AG09319 (cell line): ENCODE measurements at places on chromosomes 1 and 21.

- no peak for DNase-seq
These were observed 6.4 kb downstream of the ADARB1 start for GRCh38 chr21:45080639-45081414.

- DNase-seq: no peak
These were observed 23.8 kb downstream of the RIMS3 start for GRCh38 chr1:40641601-40642242.

GRCh38 chr1:241985787-241986186, 13.1 kb downstream of the MAP1LC3C start:
- no peak for DNase-seq

DNA sequence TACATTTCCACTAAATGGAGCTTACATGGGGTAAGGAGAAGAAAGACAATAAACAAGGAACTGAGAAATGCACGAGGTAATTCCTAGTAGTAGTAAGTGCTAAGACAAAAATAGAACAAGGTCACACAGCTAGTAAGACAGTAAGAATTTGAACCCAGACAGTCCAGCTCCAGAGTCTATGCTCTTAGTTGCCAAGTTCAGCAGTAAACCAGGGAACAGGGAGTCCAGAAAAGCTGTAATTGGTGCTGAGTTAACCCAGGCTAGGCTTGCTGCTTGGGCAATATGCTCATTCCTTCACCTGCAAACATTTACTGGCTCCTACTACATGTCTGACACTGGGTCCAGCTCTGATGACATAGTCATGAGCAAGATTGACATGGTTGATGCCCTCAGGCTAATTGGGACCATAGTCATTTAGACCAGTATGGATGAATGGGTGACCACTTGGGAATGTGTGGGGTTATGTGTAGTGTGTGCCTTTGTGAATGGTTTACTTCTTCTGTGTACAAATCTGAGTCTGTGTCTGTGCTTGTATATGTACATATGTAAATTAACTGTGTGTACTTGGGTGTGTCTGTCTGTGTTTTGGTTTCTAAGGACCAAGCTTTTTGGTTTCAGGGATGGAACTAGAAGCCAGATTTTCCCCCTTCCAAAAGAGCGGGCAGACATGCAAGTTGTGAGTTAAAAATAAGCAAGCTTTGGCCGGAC, 2.0 kb downstream of the GPX7 start:
- no peak for DNase-seq

GRCh38 chr1:229117664-229118300, 153.1 kb upstream of the RAB4A start:
- DNase-seq: no peak

GRCh38 chr1:28058168-28058567, 30.2 kb downstream of the EYA3 start:
- DNase-seq: no peak

- no peak for DNase-seq
These were observed 16.6 kb downstream of the DNAJC16 start for GRCh38 chr1:15543251-15543588.

DNA sequence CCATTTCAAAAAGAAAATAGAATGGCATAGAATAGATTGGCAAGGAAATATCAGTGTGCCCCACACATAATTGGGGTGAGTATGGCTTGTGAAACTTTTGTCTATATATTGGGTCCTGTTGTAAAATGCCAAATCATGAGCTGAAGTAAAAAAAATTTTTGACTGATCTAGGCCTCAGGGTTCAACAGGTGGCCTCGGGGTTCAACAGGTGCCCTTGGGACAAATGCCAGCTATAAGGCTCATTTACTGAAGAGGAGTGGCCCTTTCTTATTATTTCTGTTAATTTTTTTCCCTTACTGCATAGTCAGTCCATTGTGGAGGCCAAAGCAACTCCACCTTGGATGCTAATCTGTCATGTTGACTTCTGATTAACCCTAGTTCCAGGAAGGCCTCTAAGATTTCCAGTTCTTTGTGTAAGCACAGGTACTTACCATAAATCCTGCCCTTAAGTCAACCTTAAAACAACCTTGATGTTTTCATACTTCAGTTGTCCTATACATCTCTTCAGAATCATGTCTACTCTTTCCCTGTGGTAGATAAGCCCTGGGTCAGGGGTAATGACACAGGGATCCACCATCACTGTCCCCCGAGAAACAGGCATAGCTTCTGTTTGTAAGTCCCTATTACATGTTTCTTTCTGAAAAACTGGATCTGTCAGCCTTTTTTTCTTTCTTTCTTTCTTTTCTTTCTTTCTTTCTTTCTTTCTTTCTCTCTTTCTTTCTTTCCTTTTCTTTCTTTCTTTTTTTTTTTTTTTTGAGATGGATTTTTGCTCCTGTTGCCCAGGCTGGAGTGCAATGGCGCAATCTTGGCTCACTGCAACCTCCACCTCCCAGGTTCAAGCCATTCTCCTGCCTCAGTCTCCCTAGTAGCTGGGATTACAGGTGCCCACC, 16.6 kb upstream of the KDF1 start:
- no peak for DNase-seq

DNA sequence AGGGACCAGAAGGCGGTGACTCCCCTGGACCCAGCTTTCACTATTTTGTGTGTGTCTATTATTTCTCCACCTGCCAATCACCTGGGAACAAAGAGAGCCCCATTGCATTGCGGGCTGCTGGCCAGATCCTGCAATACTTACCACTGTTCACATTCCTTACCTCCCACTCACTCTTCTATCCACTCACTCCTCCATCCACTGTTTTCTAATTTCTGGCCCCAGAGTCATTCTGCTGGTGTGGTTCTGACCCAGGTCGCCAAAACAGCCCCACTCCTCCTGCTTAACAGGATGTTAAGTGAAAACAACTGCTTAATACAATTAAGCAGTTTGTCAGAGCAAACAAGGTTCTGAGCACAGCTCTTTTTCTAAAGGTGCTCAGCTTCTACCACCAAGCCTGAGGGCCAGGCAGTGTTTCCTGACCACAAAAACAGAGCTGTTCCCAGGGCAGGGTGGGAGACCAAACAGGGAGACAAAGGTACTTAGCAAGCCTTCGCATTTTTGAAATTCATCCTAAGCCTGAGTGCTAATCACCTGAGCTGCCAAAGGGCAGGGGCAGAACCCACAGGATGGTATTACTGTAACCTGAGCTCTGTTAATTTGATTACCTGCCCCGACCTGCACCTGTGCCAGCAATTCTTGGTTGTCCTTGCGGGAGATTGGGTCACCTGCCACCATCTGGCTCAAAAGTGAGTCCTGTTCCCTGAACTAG, 38.5 kb upstream of the EFCAB14 start:
- no peak for DNase-seq

DNA sequence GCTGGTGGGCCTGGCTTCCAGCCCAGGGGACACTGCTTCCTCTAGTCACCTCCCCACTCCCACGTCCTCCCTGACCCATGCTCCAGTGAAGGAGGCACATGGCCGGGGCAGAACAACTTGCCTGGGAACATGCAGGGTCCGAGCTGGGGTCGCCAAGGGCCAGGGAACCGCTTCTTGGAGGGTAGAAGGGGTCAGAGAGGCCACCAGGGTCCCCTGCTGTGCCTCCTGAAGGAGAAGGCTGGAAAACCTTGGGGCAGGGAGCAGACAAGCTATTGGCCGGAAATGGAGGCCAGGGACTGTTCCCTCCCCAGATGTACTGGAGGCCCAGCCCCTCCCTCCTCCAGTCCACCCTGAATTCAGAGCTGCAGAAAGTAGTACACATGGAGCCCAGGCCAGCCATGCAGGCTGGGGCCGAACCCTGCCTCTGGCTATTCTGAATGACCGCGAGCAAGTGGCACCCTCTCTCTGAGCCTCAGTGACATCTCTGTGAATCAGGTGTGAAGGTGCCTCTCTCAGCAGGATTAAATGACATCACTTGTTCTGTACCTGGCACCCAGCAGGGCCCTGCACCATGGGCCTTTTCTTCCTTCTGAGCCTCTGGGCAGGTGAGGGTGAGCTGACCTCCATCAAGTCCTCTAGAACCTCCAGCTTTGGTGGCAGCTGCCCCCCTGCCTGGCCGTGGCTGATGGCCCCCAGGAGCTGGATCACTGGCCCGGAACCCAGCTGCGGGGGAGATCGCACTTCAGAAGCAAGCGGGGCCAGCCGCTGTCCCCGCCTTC, 15.7 kb downstream of the SPOCD1 start:
- no peak for DNase-seq

DNA sequence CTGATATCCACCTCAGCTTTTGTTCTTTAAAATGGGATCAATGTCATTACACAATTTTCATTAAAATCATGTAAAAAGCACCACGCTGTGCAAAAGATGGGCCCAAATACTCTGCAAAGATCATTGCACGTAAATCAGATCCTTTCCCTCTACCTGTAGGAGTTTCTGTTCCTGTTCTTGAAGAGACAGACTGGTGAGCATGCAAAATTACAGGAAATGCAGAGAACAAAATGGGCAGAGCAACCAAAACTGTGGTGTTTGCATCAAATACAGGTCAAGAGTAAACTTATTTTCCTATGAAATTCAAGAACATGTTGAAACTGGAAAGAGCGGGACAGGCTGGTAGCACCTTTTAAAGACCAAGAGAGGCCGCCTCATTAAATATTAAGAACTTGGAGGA, 294.9 kb upstream of the ADGRL2 start:
- no peak for DNase-seq

DNA sequence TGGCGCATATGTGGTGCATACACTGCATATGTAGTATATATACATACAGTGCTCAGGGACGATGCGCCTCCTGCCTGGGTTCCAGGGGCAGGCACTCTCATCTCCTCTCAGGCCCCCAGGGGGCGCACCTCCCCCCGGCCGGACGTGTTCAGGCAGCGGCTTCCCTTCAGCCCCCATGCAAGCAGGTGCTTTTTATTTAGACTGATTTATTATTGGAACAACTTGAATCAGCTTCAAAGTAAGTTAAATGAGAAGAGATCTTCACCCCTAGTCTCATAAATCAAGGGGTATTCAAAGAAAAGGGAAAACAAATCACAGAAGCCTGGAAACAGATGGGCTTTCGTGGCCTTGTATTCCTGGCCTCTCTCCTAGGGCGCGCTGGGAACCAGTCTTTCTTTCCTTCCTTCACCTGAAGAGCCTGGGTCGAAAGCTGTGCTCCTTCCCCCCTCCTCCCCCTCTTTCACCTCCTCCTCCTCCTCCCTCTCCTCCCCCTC, 64.6 kb downstream of the UBIAD1 start:
- no peak for DNase-seq

- no peak for DNase-seq
These were observed 1.0 kb upstream of the NIBAN1 start for GRCh38 chr1:184975208-184975870.
